ENCODE measurements at places on chromosomes 4 and X. TPM values are rescaled to one million over a fixed set of nuclear protein-coding genes. Genes with fewer than 3 reads are reported as not detected.

Gene WWC2
- total RNA-seq = 42.8 TPM

- H3K36me3 ChIP-seq = no peaks in the 10 kb centered on the region
- peak within 1 kb of the TSS; percentile 3 for H3K4me3 ChIP-seq
- peak; percentile 75 for DNase-seq
- no peaks in the 10 kb centered on the region for H3K27me3 ChIP-seq
- H3K4me1 ChIP-seq = no peaks in the 10 kb centered on the region
Observed at GRCh38 chr4:78551420-78552351, at the start of gene ANXA3. Gene ANXA3, plus strand, starts transcription at chr4:78551770. Its CDS starts 2,704 bp downstream, at chr4:78554474.

DNA sequence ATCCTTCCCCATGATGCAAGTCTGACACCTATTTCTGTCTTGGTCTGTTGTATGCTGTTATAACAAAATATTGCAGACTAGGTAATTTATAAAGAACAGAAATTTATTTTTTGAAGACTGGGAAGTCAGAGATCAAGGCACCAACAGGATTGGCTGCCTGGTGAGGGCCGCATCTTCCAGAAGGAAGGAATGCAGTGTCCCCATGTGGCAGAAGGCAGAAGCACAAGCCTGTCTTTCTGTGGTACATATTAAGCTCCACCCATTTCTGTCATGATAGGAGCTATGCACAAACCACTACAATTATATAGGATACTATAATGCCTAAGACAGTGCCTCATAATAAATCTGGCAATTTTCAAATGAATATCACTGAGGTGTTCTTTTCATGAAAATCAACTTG, 502.3 kb upstream of the DIAPH2 start:
- H3K27ac ChIP-seq = no peak overlapping the region
- no peak overlapping the region for H3K4me3 ChIP-seq
- H3K27me3 ChIP-seq = no peaks in the 10 kb centered on the region
- H3K4me1 ChIP-seq = no peaks in the 10 kb centered on the region
- no peaks in the 10 kb centered on the region for H3K36me3 ChIP-seq

Gene BEX1
- total RNA-seq = 1.2 TPM

Gene GSX2
- not detected for total RNA-seq

Data from aorta (tissue), 5 donors.